ENCODE measurements at places on chromosomes 11 and 22.

- DNase-seq: no peak
Observed at GRCh38 chr11:116233561-116233960, 539.2 kb downstream of the BUD13 start.

- no peak for DNase-seq
Observed at GRCh38 chr11:75771646-75772410, 3.2 kb downstream of the DGAT2 start.

DNA sequence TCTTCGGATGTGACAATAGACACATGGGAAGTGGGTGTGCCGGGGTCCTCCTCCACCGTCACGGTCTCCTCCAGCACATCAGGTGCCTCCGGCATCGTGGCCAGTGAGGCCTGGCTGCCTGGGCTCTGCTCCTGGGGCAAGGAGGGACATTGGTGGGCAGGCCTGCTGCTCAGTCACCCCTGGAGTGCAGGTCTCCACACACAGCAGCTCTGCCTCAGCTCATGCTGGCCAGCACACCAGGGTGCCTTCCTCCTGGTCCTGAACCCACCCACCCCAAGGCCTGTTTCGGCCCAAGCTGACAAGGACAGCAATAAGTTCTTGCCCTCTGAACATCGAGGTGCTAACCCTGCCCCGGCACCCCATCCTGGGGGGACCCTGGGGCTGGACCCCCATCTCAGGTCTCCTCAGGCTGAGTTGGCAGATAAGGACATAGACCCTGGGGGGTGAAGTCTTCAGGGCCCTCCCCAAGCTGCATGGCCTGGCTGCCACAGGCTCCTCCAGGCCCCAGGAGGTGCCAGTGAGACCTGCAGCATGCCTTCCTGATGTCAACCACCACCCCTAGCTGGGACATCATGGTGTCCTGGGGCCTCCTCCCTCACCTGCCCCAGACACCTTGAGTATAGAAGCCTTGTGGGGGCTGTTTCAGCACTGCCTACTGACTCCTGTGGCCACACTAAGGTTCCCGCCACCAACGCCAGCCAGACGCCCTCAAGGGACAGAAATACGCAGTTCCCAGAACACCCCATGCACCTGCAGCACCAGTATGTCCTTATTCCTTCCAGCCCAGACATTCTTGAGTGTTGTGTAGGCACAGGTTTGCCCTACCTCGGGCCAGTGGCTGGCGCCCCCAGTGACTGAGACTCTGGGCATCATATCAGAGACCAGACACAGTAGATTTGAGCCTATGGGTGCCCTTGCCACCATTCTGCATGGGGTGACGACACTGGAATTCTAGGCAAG lies 34.4 kb downstream of the ARVCF start:
- no peak for DNase-seq

DNA sequence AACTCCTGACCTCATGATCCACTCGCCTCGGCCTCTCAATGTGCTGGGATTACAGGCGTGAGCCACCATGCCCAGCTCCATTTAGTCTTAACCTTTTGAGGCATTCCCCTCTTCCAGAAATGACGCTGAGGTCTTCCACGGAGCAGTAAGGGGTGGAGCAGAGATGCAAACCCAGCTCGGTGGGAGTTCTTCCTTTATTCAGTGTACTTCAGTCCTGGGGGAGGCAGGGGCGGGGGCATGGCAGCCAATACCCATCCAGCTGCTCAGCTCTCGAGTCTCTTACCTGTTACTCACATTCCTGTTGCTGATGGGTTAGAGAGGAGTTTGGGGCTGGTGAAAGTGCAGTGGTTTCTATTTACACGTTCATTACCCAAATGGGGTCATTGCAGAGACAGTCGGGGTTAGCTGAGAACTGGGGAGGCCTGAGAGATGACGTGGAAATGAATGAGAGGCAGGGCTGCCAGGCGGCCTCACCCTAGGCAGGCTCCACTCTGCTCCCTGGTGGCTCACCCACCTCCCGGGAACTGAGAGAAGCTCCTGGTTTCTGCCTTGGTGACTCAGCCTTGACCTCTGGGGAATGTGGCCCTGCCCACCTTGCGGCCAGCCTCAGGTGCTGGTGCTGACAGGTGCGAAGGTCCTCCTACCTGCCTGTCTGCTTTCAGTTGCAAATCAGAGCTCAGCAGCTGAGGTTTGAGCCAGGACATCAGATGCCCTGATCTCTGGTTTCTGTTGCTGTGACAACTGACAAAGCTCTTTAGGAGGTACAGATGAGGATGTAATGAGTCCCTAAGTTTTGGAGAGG lies 13.4 kb upstream of the ST14 start:
- no peak for DNase-seq

Data from stimulated activated CD4-positive, alpha-beta T cell treated with anti-CD3 and anti-CD28 coated beads, Interleukin-15, amount 100 ng/mL, for 48 hours (primary cell).